ENCODE measurements at places on chromosomes 3 and 15.
A peak's percentile ranks its signal among the peaks of the same experiment; 100 is the strongest.

GRCh38 chr15:35173444-35174118, 88.5 kb upstream of the NANOGP8 start:
- no peak for DNase-seq

- no peak for DNase-seq
Measured at GRCh38 chr3:72439321-72440183, 408.7 kb downstream of the SHQ1 start.

DNA sequence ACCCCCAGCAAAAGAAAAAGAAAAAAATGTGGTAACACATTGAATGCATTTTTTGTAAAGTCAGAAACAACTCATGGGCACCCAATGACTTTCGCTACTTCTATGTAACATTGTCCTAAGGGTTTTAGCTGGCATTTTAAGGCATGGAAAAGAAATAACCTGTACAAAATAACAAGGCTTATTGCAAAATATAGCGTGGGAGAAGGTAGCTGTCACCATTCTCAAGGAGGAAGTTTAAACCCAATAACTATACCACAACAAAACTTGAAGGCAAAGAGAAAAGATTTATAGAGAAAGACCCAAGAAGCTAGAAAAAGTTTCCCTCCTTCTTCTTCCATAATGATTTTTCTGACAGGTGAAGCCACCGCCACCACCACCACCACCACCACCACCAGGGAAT, 55.7 kb upstream of the ACP3 start:
- DNase-seq: no peak

- DNase-seq: no peak
Measured at GRCh38 chr3:10915376-10915775, 77.2 kb upstream of the SLC6A1 start.

GRCh38 chr3:15659254-15659975, 57.9 kb downstream of the BTD start:
- DNase-seq: no peak

DNA sequence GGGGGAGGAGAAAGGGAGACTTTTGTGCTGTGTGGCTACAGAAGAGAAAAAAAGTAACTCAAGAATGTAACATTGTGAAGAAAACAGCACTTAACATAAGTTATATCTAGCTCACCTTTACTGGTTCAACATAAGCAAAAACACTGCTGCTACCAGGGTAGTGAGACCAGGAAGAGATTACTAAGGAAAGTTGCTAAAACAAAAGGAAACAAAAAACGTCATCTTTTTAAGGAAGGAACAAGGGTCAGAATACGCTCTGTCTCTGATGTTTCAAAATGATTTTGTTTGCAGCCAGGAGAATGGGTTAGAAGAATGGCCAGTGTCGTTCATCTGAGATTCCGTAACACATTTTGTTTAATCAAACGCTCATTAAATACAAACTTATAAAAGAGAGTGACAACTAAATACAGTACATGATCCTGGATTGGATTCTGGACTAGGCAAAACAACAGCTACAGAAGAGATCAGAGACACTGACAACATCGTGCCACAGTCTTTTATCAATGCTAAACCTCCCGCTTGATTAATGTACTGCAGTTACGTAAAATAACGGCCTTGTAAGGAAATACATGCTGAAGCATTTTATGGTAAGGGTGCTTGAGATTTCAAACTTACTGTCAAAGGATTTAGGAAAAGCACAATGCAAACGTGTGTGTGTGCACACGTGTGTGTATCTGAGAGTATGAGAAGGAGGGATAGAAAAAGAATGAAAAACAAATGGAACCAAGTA, 67.7 kb downstream of the FOXP1 start:
- DNase-seq: no peak

GRCh38 chr3:134601539-134602439, 49.0 kb downstream of the KY start:
- DNase-seq: no peak

DNA sequence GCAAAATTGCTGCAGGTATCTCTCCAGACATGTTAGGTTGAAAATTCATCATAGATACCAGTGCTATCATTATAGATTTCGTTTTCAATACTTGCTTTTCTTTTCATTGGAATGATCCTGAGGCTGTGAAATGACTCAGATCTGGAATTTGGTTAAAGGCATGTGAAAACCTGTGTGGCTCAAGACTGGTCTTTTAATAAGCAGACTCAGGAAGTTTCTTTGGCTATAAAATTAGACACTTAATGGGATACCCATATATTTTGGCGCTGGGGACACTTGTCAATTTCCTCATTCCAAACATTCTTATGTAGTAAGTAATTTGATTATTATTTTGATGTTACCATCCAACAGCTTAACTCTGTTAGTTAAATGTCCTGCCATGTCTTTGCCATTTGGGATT, 1041.1 kb upstream of the GBE1 start:
- DNase-seq: no peak

- no peak for DNase-seq
Measured at GRCh38 chr15:34119291-34119690, 17.4 kb downstream of the PGBD4 start.

DNA sequence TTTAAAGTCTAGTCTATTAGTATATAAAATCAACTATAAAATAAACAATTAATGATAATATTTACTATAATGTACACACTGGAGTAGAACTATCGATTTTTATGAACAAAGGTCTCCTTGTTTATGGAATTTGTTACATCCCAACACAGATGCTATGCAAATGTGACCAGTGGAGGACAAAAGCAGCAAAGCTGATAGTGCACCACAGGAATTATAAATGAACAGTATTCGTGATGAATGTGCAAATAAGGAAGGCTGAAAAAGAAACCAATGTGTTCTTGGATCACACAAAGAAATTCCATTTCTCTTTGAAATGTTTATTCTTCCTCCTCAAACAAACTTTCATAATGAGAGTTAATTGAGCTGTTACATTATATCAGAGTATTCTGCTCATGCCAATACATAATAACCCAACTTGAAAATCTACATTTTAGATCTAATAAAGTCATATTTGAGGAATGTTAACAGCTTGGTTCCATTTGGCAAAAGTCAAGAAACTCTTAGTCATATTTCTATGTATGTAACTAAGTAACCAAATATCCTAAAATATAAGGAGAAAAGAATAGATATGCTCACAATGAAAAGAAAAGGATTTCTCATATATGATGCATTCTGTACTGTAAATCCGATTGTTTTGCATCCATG, 79.3 kb downstream of the NEK10 start:
- DNase-seq: no peak

- DNase-seq: no peak
Measured at GRCh38 chr15:26981492-26981891, 10.5 kb downstream of the GABRG3 start.

DNA sequence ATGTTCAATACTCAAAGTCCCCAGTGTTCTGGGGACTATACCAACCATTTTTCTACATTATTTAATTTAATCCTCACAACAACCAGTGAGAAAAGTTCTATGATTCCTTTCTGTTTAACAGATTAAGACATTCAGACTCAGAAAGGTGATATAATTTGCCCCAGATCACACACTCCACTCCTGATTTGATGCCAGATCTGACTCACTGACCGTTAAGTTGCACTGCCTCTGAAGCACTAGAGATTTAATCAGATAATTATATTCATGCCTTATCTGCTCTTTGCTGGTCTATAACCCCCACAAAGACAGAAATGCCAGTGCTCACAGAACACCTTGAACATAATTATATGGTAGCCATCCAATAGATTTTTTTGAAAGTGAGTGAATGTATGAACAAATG, 501.0 kb downstream of the IGSF11 start:
- no peak for DNase-seq

GRCh38 chr15:96589864-96590263, 259.4 kb downstream of the NR2F2 start:
- DNase-seq: no peak

DNA sequence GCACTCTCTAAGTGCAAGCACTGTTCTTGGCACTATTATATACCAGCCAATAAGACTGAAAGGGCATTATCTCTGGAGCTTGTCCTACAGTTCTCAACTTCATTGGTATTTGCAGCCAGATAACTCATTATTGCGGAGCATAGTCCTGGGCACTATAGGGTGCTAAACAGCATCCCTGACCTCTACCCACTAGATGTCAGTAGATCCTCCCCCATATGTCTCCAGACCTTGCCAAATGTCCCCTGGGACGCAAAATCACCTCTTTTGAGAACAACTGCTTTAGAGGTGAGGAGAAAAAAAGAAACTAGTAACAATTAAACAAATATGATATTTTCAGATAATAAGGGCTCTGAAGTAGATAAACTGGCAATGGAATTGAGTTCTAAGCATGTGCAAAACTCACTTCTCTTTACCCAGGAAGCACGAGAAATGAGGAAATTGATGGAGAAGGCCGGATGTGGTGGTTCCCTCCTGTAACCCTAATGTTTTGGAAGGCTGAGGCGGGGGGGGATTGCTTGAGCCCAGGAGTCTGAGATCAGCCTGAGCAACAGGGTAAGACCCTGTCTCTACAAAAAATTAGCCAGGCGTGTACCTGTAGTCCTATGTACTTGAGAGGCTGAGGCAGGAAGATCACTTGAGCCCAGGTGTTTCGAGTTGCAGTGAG, 61.4 kb downstream of the FRMD4B start:
- no peak for DNase-seq

- DNase-seq: no peak
Measured at GRCh38 chr15:38471974-38472373, 18.0 kb downstream of the FAM98B start.

DNA sequence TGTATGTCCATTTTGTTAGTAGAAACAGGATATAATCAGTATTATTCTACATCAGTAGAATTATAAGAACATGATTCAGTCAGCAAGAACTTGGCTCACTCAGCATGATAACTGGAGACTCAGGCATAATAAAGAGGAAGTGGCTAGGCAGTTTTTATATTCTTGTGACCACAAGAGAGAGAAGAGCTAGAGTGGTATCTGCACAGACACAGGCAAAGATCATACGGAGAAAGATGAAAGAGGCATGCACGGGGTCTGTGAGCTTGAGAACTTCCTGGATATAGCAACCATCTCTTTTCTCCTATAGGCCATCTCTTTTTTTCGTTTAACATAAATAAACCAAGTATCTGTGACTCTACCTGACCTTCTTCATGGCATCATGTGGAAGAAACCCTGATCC, 46.8 kb downstream of the MYO5A start:
- DNase-seq: no peak

GRCh38 chr15:62875626-62876021, 166.9 kb upstream of the TPM1 start:
- DNase-seq: no peak

DNA sequence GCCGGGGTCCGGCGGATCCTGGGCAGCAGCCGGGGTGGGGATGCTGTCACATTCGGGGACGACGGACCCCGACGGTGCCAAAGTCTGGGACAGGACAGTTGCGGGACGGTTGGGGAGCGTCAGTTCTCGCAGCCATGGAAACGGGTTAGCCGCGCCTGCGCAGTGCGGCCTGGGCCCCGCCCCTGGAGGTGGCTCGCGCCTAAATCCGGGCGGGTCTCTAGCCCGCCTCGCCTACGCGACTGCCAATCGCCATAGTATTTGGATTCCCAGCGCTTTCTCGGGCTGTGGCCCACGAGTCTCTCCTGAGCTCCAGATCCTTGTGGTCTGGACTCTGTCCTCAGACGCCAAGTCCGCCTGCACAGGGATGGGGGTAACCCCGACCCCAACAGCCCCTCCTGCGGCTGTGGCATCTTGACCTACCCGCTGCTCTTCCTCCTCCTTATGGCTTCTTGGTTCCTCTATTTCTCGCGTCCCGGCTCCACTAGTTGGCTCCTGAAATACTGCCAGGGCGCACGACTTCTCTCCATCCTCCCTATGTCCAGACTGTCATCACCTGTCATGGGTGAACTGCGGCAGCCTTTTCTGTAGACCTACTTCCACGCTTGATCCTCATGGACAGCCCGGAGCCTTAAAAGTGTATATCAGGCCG, at the start of gene ZMYND10:
Gene ZMYND10, minus strand, starts transcription at position 147 of the 649 bp plus-strand sequence. CDS start 153 bp downstream, outside the sequence.
- no peak for DNase-seq

GRCh38 chr3:127226946-127227842, 34.3 kb downstream of the PRR23E start:
- DNase-seq: no peak

DNA sequence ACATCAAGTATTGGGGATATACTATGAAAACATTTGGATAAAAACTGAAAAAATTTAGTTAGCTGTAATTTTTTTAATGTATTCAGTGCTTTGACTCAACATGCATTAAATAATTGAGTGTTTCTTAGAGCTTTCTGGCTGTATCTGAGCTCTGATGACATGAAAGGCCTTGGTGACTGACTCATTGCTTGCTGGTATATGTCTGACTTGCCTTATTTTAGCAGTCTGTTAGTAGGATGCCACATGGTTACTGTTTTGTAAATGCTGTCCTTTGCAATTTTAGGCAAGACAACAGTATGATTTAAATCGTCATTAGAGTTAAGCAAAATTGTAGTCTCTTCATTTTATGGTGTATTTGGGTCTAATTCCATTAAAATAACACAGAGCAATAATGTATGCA, 199.2 kb downstream of the GHSR start:
- DNase-seq: no peak

DNA sequence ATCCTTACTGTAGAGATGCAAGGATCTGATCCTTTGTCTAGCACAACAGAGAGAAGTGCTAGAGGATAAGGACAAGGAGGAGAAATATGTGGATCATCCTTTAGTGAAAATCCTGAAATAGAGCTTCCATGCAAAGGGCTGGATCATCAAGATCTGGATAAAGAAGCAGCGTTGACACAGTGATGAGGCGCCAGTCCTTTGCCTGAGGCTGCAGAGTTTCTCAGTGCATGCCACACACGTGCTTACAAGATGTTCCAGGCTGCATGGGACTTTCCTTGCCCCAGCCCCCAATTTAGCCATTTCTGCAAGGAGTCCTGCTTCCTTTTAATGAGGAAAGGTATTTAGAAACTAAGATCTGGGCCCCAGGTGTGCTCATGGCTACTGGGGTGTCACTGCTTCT, 7.2 kb upstream of the ABTB1 start:
- no peak for DNase-seq

- no peak for DNase-seq
Measured at GRCh38 chr15:96360581-96361308, 30.2 kb downstream of the NR2F2 start.

- DNase-seq: no peak
Measured at GRCh38 chr3:170506556-170506955, 79.3 kb downstream of the SLC7A14 start.

DNA sequence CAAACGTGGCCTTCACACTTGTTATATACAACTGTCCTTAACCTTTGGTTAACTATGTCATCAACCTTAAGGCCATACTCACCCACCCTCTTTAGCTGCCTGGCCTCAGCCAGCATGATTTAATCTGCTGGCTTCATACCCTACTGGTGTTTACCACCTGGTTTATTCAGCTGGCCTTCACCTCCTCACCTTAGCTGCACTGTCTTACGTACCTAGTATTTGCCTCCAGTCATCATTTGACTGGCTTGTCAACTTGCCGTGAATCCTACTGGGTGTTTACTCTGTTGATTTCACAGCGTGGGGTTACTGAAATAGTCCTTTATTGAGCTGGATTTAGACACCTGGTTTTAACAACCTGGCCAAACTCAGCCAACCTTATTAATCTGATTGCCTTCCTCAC, 102.8 kb downstream of the IL12A start:
- no peak for DNase-seq

GRCh38 chr3:115814778-115815380, 191.6 kb downstream of the GAP43 start:
- DNase-seq: peak; percentile 26

GRCh38 chr3:33879540-33879939, 81.1 kb downstream of the PDCD6IP start:
- no peak for DNase-seq
